ENCODE measurements at places on chromosomes 6 and 20.
A peak's percentile ranks its signal among the peaks of the same experiment; 100 is the strongest.

DNA sequence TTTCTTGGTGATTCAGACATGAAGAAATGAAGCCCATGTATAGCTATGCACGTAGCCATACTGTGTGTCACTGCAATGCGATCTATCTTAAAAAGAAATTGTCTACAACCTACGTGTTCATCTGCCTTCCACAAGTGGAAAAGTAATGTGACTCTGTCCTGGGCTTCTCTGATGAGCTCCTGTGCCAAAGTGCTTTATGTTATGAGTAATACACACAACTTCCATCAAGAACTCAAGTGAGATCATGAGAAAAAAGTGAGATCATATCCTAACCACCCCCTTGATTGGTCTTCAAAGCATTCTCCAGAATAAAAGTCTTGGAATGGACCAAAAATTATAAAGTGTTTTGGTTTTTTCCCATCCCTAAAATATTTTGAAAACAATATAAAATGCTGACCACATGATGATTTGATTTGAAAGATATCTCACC is 114.3 kb downstream of the DST start:
- peak; percentile 74 for DNase-seq

DNA sequence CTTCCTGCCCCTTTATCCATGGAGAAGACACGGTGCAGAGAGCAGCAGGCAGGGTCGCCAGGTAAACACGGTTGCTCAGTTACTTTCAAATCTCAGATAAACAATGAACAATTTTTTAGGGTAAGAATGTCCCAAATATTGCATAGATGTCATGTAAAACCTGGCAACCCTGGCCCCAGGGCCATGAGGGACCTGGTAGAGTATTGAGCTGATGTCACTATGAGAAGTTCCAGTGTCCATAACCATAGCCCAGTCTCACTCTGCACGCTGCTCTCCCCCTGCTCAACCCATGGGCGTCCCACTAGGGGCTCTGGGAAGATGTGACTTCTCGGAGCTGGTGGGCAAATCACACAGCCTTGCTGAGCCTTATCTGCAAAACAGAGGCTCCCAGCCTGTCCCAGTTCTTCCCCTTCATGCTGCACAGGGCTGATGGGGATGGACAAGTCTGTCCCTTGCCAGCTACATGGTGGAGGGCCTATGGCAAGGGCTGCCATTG is 71.3 kb upstream of the TOP1 start:
- no peak for DNase-seq

DNA sequence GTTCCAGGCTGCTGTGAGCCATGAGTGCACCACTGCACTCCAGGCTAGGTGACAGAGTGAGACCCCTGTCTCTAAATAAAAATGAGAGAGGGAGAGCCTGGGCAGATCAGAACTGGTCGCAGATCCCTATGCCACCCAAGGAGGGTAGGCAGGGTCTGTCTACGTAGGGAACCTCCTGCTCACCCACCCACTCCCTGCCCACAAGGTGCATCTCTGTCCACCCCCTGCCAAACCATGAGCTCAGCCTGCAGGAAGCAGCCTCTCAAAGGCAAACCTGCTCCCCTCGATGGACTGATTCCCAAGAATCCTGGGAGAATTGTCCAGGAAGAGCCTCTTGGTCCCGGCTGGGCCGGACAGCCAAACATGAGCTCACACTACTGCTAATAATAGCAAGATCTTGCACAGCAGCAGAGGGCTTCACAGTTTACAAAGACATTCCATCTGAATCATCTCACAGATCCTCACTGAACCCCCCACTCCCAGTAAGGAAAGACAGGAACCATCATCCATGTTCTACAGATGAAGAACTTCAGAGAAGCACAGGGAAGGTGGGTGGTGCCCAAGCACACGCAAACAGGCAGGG is 27.8 kb upstream of the TLDC2 start:
- peak; percentile 93 for DNase-seq

DNA sequence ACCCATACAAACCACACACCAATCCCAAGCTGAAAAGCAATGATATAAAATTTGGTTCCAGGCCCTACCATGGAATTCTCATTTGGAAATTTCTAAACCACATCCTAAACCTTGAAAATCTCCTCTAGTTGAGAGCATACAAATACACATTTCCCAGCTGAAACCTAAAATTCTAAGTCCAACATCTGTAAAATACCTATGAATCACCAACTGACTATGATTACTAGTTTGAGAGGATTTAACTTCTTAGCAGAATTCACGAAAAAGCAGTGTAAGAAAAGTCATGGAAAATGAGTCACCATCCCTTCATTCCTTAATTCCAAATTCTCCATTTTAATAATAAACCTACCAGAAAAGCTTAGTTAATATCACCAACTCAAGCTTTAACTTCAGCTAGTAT is 15.4 kb downstream of the RANBP9 start:
- no peak for DNase-seq

DNA sequence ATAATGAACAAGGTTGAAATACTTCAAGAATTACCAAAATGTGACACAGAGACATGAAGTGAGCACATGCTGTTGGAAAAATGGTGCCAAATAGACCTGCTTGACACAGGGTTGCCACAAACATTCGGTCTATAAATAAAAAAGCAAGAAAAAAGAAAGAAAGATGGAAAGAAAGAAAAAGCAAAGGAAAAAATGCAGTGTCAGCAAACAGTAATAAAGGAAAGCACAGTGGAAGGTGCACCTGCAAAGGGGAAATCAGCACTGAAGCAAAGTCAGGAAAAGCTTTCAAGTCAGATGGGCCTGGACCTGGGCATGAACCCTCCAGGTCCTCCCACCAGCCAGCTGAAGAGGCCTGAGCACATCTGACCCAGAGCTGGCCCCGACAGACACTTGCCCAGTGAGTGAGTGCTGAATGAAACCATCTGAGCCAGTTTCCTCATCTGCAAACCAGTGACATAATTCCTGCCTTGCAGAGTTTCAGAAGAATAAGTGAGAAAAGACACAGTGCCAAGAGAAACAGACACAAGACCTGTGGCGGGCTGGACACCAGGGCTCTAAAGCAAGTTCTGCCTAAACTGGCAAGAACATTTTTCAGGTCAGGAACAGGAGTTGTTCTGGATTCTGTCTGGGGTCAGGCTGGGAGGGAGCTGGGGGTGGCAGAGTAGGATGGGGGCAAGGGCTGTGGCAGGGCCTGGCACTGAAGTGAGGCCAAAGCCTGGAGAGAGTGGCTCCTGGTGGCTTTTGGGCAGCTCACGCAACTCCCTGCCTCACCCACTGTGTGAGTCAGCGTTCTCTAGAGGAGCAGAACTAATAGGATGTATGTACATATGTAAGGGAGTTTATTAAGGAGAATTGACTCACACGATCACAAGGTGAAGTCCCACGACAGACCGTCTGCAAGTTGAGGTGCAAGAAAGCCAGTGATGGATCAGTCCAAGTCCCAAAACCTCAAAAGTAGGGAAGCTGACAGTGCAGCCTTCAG is 23.9 kb upstream of the MICB start:
- no peak for DNase-seq

GRCh38 chr6:96755096-96755495 is 82.2 kb downstream of the GPR63 start:
- DNase-seq = no peak

GRCh38 chr6:34288581-34288980 is 39.8 kb upstream of the SMIM29 start:
- DNase-seq = peak; percentile 39

DNA sequence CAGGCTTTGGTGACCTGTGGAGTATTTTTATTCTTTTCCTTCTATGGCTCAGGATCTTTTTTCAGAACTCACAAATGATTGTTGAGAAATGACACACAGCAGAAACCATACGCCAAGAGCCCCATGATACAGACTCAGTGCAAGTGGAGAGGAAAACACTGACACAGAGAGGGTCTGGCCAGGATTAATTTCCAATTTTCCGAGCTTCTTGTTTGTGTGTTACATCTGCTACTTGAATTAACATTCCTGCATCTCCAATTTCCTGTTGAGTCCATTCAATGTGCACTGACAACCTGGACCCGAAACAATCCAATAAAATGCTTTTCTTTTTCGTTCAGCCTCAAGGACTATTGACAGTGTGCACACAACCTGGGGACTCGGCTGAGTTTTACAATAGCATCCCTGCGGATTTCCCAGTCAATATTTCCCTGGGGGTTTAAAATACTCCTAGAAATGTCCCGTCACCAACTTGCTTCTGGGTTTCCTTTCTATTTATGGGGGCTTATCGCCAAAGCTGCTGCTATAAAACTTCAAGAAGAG is 4.9 kb upstream of the MLN start:
- DNase-seq = peak; percentile 83

DNA sequence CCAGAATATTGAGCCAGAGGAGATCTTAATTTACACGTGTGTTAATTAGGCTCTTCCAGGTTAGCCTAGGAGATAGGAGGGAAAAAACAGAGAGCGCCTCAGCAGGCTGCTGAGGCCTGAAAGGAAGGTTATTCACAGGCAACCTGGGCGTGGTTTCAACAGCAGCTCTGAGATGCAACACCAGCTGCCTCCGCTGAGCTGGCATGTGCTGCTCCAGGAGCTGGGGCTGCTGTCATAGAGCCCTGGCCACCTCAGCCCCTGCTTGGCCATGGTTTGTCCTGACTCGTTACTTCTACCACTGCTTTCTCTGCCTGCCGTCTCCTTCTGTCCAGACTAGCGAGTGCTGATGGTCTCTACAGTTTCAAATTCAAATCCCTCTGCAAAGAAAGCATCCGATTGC is 32.4 kb upstream of the RPP40 start:
- DNase-seq = peak; percentile 57

- no peak for DNase-seq
These were observed 142.0 kb upstream of the GLP1R start for GRCh38 chr6:38906582-38906981.

DNA sequence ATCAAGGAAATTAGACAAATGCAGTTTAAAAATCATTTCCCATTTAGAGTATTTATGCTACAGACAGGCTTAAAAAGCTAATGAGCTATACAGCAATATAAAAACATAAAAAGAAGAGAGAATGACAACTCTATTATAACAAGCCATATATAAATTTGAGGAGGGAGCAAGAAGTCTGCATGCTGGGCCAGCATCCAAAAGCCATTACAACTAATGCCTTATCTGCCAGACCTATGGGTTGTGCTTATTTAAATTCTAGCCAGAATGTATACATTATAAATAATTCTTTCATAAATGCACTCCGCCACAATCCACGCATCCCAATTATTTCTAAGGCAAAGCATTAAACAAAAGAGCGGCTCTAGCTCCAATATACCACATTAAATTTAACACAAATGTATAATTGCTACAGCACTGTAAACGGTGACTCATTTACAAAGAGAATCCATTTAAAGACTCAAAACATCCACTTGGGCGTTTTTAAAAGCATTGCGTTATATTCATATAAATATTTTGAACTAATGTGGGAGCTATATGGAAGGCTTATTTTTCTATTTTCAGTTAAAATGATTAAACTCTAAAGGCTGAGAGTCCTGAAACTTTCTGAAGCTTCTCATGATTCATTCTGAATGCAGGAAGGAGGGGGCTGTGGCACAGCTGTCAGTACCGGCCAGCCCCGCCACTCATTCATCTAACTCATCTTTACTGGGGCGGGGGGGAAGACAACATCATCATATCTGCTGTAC is 37.7 kb upstream of the RAB22A start:
- DNase-seq = no peak

DNA sequence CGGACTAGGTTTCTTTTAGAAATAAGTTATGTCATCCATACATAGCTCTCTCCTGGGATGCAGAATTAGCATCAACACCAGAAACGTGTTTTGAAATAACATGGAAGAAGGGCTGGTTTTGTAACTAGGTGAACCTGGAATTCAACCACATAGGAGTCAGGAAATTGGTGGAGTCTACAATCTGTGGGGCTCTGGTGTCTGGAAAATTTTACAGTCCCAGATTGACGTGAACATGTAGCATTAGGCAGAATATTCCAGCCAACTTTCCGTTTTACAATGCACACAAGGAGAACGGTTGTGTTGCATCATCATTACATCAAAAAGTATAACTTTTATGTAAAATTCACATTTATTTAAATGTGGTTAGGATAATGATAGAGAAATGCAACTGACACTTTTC is 1.9 kb downstream of the KCNQ5 start:
- DNase-seq = no peak

DNA sequence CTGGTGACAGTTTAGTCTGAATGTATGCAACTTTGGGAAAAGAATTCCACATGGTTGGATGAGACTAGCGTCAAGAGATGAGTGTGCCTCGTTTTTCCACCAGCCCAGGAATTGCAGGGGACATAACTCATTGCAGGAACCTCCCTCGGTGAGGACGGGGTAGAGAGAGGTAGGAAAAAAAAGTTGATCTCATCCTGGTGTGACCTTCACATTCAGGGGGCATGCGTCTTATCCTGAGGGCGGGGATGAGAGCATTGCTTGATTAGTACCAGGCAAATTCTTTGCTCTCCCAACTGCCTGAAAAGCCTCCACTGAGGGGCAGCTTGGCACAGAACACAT is 11.8 kb downstream of the TLDC2 start:
- DNase-seq = peak; percentile 18

DNA sequence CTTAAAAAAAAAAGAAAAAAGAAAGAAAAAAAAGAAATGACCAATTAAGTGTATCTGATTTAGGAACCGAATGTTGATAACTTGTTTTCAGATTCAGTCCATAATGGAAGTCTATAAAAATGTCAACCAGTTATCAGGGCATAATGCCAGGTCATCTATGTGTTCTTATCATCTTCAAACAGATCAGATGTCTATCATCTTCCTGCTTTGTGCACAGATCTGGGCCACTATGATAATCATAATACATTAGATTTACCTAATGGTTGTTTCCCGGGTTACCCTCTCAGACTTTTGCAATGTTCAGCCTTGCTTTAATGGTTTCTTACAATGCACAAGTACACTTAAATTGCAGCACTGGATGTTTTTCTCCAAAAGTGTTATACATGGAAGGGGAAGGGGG is 100.6 kb downstream of the NKAIN2 start:
- no peak for DNase-seq

- no peak for DNase-seq
These were observed 98.8 kb downstream of the YTHDF1 start for GRCh38 chr20:63117151-63117550.

DNA sequence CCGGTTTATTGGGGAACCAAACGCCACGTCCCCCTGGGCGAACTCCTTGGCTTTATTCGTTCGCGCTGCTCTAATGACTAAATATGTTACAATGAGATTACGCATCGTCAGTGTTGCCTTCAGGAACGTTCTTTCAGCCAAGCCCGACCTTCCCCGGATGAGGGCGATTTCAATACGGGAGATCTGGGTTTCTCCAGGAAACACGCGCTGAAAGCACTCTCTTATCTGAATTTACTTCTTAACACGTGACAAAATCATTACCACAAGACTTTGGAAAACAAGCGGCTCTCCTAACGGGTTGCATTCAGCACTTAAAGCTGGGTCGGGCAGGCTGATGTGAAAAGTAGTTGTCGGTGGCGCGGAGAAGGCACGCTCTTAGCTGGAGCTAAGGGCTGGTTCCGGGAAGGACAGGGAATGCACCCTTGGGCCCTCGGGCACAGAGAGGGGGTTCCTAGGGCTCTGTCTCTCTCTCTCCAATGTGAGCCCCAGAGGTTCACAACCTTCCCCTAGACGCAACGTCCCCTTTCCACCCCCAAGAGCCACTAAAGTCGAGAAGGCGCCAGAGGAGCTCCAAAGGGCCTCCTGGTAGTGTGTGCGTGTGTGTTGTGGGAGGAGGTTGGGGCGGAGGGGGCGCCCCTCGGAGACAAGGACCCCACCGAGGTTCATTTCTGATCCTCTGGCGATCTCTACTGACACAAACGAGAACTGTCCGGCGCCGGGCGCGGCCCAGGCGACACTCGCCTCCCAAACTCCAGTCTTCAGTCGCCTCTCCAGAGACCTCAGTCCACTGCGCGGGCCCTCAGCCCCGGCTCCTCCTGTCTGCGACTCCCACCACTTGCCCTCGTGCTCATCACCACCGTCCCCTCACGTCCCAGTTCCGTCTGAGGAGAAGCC is 7.1 kb upstream of the NKX2-2 start:
- DNase-seq = no peak

GRCh38 chr6:108622641-108623298 is 62.1 kb downstream of the FOXO3 start:
- DNase-seq = peak; percentile 81

Data from muscle of leg (tissue), 16 donors.